ENCODE measurements at places on chromosomes 12 and 14.

DNA sequence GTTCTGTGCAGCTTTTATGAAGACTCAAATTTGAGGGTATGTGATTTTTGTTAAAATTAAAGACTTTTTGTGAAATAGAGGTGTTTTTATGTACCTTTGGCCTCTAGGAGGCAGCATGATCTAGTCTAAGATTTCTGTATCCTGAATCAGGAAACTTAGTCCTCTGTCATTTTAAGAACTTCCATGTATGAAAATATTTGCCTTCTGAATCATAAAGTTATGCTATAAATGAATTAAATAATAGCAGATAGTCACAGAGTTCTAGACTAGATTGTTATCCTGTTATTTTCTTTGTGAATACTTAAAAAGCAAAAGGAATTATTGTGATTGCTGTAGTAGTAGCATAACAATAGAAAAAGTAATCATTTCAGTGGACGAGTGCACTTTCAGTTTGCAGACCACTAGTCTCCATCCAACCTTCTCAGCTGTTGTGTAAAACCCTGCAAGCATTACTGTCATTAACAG is 56.3 kb downstream of the FGD4 start:
- DNase-seq, result peak; percentile 65

DNA sequence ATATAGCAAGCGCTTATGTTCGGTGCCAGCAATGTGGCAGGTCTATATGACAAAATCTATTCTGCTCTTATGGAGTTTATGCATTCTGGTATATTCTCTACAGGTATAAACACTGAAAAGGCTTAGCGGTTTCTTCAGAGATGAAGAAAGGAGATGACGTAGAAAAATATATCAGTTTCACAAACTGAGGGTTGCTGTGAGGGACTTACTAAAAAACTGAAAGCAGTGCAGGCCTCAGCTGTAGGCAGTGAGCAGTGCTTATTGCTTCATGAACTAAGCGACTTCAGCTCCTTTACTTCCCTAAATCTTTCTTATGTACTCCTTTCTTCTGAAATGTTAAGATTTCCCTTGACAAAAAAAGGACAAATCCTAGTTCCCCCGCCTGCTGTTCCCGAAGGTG is 4.5 kb downstream of the DDX47 start:
- no peak for DNase-seq

- DNase-seq, result no peak
Measured at GRCh38 chr12:105419606-105420005, 89.1 kb downstream of the C12orf75 start.

GRCh38 chr12:105223352-105223845 is 12.6 kb downstream of the APPL2 start:
- no peak for DNase-seq

DNA sequence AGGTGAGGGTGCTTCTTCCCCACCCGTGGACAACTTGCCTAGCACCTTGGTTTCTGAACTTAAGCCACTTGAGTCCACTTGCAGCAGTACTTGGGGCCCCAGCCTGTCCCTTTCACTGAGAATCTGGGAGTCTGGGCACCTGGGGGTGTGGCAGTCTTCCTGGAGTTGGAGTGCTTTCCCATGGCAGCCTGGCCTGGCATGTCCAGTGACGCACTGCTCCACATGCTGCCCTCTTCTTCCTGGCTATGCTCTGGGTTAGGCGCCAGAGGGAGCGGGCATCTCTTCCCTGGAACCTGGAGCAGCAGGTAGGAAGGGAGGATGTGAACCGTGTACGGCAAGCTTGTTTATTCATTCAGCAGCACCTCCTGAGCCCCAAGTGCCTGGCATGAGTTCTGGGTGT is 76.4 kb downstream of the PAPOLA start:
- DNase-seq, result no peak

All from GM12865 (cell line).